ENCODE measurements at places on chromosomes 1 and 21.
A peak's percentile ranks its signal among the peaks of the same experiment; 100 is the strongest.

DNA sequence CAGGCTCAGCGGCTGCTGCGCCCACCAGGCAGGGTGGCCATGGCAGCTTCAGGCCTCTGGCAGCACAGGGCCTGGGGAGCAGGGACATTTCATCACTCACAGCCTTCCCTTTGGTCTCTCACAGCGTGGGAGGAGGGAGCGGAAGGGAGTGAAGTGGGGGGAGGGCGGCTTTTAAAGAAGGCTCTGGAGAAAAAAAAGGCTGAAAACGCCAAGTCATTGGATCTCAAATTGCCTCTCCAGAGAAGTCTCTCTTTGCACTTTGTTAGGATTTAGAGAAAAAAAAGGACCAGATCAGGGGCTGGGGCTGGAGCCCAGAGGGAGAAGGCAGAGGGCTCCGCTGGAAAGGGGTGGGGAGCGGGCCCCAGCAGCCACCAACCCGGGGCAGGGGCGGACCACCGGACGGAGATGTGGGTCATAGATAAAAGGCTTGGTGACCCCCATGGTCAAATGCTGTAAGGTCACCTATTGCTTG lies 209.9 kb downstream of the GRIK3 start:
- DNase-seq: no peak

GRCh38 chr21:46171996-46172862 lies 12.0 kb downstream of the SPATC1L start:
- no peak for DNase-seq

GRCh38 chr1:235725434-235725833 lies 75.8 kb upstream of the GNG4 start:
- no peak for DNase-seq

- no peak for DNase-seq
Observed at GRCh38 chr1:29736582-29737188, 500.4 kb downstream of the PTPRU start.

- DNase-seq: no peak
Observed at GRCh38 chr1:163980394-163980793, 578.6 kb upstream of the PBX1 start.

DNA sequence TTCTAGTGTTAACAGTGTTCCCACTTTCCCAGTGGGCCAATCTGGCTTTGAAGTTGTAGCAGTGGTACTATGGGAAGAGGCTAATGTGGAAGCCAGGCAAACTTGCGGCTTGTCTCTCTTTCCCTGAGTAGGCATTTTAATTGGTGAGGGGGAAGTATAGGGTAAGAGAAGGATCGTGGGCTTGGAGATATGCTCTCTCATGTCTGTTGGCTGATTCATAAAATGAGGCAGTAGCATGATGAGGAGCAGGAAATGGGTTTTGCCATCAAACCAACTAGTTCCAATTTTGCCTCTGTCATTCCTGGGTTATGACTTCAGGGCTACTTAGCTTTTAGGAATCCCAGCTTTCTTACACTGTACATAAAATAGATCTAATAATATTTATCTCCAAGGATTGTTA lies 12.1 kb downstream of the C8A start:
- DNase-seq: no peak

GRCh38 chr1:71695821-71696220 lies 586.5 kb downstream of the NEGR1 start:
- no peak for DNase-seq

- no peak for DNase-seq
Observed at GRCh38 chr1:11498956-11499594, 20.1 kb downstream of the DISP3 start.

DNA sequence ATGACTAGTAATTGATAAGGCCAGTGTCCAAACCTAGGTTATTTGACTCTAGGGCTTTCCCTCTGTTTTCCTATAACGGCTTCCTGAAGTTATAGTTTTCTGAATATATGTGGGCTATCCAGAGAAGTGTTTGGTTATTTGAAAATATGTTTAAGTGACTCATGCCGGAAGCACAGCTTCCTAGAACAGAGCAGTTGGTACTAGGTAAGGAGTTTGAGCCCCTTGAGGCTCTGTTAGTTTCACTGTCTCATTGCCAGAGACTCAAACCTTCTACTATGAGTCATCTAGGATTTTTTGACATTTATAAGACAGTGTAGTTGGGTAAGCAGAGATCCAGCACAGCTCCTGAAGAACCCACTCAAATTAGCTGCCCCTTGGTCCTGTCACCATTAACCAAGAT lies 27.1 kb upstream of the LEPR start:
- no peak for DNase-seq

DNA sequence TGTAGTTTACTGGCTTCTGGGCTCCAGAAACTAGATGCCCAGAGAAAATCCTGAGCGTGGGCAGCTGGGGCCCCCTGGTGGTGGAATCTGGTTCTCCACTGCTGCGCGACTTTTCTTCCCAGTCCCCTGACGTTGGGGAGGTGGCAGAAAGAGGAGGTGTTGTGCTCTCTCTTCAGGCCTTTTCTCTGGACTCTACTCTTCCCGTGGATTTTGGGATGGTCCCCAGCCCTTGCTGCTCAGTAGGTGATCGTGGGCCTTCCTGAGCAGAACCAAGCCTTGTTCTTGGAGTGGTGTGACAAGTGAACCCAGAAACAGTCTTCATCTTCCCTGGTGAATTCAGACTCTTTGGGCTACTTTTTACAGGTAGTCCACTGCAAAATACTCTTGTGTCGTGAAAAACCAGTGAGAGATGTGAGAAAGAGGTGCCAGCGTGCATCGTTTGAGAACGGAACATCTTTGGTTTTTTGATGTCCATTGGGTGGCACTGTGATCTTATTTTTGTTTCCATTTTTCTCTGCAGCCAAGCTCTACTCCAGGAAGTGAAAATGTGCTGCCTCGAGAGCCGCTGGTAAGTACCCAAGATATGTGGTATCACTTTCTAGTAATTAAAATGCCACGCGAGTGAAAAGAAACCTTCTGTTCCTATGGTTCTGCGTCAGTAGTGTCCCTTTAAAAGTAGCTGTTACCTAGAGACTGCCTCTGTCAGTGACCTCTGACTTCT lies 20.2 kb downstream of the PEX14 start:
- DNase-seq: peak; percentile 63

DNA sequence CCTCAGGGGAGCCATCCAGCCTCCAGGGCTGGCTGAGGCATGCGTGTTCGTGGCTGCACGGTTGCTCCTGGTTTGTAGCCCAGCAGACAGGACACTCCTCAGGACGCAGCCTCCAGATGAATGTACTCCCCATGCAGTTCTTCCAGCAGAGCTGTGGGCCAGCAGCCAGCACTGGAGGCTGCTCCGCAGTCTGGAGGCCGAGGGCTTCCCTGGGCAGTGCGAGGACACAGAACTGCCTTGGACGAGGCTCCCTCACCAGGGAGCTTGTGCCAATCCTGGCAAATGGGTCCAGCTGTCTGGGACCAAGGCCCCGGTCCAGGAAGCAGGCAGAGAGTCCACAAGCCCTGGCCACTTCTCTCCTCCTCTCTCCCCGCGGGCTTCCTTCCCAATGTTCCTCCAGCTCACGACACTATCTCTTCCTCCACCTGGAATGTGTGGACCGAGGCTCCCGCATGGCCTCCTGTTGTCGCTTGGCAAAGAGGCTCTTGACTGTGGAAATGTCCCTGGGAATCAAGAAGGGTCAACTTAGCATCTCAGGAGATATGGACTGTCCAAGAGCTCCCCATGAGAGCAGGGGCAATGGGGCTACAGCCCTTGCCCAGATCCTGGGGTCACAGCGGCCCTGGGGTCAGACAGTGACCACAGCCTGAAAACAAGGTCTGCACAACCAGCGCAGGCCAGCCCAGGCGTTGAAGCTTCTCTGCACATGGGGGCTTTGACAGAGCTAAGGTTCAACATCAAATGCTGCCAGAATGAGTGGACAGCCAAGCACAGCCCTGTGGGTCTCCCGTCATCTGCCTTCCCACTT lies 5.3 kb downstream of the EDN2 start:
- DNase-seq: peak; percentile 37

DNA sequence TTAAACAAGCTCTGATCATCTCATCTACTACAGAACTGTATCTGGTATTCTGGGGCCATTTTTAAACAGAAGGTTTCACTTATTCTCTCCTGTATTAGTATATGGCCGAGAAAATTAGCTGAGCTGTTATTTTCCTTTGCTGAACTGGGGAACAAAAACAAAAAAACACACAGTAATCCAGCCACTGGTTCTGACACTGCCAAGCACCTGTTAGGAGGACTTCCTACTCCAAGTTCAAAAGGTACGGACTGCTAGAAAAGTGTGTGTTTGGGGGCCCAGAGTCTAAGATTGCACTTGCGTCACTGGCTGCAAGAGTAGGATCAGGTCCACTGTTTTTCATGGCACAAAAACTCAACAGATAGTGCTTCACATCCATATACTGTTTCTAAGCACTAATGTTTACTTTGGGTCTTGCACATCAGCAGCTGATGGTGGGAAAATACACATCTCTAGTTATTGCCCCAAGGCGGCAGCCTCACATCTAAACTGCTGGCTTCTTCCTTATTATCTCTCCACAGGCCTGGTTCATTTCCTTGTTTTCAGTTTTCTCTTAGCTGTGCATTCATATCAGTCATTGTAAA lies 226.1 kb downstream of the FGGY start:
- DNase-seq: no peak

DNA sequence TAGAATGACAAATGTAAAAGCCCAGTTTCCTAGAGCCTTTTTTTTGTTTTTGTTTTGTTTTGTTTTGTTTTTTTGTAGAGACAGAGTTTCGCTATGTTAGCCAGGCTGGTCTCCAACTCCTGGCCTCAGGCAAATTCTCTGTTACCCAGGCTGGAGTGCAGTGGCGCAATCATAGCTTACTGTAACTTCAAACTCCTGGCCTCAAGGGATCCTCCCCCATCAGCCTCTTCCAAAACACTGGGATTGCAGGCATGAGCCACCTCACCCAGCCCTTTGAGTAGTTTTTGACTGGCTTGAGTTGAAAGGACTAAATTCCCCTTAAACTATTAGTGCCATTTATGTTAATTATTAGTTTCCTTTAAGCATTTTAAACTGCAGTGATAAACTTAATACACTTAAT lies 28.8 kb upstream of the ZBTB18 start:
- DNase-seq: no peak

DNA sequence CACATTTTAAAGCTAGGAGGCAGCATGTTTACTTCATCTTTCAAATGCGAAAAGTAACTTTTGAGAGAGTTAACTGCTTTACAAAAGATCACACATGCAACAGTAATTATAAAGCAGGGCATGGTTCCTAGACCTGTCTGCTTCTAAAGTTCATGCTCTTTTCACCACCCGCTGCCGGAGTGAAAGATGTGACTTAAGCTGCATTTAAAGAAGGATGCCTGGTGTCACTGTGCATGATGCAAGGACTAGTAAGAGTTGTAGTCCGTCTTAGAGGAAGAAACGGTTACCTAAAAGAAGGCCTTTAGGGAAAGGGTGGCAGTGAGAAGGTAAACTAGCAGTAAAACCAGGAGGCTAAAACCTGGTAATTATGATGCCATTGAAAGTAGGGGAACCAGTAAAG lies 1689.1 kb downstream of the KCNT2 start:
- no peak for DNase-seq

- no peak for DNase-seq
Observed at GRCh38 chr1:7568053-7568452, 203.0 kb upstream of the VAMP3 start.

DNA sequence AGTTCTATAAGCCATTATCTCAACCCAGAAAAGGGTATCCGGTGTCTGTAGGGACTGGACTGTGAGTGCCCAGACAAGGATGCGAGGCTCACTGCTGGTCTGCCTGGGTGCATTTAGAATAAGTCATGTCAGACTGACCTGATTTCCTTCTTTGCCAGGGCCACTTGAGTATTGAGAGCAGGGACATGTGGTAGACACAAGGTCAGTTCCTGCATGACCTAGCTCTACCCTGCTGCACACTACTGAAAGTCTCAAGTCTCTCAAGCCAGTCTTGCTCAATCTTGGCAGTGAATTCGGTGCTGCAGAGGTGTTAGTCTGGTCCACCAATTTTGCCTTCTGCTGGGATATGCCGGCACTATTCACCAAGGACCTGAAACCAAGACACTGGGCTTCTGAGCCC lies 180.1 kb downstream of the C1orf94 start:
- DNase-seq: no peak

DNA sequence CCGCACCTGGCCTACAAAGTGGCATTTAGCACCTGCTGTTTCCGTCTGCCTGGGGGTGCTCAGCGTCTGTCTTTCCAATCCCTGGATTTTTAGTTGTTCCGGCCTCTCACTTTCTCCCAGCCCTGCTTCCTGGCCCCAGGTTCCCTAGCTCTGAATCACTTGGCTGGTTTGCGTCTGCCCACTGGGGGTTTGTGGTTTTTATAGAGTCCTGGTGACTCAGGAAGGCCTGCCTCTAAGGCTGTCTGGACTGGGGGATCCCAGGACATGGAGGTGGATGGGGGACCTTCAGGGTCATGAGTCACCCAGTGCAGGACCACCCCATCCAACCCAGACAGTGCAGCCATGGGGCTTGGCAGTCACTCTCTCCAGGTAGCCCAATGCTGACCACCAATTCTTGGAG lies 53.5 kb downstream of the MRPL37 start:
- no peak for DNase-seq

DNA sequence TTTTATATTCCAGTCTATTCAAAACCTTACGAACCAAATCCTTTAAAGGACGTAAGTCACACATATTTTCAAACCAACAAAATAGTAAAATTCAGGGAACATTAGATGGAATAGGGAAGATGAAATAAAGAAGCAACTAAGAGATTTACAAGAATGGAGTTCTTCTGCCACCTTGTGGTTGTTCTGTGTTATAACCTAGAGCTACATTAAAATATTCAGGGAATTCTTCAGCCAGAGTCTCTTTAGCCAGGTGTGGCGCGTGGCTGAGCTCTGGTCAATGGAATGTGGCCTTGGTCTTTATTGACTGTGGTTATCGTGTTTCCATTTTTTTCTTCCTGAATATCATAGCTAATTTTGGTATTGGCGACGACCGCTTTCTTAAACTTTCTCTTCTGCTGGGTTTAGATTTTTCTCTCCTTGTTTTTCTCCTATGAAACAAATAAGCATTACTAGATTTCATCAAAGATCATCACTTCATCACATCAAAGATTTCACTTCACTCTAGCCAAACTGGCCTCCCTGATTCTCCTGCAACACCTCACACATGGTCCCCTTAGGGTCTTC lies 221.3 kb downstream of the MRPL39 start:
- no peak for DNase-seq

DNA sequence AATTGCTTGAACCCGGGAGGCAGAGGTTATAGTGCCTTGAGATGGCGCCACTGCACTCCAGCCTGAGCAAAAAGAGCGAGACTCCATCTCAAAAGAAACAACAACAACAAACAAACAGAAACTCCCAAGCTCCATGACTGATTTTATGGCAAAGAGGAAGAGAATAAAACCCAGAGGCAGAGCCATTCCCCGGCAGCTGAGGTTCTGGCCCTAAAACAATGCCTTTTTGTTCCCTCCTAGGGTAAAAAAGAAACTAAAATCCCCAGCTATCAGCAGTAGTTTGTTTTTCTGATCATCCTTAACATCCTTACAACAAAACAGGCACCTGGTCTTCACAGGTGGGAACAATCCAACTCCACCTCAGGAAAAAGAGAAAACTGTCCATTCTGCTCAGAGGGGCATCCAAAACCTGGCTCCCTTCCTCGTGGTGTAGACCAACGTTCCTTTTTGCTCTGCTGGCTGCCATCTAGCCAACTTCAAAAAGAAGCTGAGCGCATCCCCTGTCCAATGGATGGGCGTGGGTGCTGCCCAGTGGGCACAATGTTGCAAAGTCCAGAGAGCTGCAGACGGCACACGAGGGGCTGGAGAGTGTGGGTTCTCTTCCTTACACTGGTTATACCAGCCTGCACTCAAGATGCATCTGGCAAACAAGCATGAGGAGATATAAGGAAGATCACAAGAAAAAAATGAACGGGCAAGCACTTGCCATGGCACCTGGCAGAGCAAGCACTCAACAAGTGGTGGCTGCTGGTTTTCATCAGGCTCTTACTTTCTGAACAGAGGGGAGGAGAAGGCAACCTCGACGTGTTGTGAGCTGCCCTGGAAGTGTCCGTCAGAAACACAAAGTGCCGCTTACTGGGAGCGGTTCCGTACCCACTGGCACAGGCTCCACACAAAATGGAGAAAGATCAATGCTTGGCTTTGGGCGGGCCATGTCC lies 54.7 kb downstream of the SLC66A1 start:
- DNase-seq: no peak
